ENCODE measurements at places on chromosomes 6 and 20.

DNA sequence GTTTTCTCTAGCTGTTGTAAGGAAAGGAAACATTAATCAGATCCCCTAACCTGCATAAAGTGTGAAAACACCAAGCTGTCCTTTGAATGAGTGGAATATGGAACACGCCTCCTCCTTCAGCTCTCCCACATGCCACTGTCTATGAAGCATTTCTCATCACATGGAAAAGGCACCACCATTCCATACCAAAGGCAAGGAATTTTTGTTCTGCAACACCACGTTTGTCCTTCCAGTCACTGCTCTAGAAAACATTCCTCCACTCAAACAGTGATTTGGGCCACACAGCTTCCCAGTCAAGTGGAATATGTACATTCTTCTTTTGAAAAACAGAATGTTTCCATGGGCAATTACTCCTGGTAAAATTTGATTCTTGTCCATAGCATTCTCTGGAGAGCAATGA, 120.1 kb downstream of the OPRM1 start:
- DNase-seq: no peak

DNA sequence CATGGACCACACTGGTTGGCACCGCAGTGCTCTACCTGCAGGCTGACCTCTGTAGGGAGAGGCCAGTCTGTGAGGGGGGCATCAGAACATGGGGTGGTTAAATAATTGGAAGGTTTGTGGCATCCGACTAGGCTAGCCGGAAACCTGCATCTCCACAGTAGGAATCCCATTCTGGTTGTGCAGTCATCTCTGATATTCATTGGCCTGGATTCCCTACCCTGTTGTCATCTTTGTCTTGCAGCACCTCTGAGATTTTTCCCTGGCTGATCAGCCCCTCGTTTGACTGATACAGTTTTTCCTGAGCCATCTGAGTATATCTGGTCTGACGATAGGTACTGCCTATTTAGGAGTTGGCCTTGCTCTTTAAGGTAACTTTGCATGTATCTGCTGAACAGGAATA, 259.4 kb downstream of the TMEM242 start:
- DNase-seq: no peak

DNA sequence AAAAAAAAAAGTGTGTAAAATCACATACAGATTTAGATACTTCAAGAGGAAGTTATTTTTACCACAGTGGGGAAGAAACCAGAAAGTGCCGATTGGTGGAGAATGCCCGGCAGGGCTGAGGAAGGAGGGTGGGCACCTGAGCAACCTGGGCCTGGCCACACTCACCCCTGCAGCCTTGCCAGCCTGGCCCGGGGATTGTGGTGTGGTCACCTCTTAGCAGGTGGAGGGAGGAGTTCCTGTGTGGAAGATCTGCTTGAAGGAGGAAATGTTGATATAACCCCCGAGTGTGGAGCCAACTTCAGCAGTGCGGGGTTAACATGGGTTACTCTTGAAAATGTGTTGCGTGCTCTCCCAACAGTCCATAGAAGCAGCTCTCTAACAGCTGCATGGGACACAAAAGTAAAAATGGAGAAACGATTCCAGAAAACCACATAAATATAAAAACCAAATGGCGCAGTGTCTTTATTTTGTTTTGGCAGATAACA, 14.7 kb downstream of the UST start:
- DNase-seq: no peak

DNA sequence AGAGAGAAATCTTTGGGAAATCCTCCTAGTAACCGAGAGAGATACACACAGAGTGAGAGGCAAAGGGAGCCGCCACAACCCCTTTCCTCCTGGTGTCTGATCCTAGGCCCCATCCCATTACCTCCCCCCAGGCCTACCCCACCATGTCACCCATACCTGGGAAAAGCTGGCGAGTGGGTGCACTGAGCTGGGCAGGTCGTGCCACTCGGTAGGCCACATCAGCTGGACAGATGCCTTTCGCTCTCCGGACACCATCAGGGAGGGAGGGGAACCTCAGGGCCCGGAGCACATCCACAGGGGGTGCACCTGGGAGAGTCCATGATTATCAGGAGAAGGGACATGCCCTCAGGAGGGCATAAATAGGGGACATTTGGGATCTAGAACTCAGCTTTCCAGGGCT, 3.1 kb downstream of the COL11A2 start:
- DNase-seq: no peak

DNA sequence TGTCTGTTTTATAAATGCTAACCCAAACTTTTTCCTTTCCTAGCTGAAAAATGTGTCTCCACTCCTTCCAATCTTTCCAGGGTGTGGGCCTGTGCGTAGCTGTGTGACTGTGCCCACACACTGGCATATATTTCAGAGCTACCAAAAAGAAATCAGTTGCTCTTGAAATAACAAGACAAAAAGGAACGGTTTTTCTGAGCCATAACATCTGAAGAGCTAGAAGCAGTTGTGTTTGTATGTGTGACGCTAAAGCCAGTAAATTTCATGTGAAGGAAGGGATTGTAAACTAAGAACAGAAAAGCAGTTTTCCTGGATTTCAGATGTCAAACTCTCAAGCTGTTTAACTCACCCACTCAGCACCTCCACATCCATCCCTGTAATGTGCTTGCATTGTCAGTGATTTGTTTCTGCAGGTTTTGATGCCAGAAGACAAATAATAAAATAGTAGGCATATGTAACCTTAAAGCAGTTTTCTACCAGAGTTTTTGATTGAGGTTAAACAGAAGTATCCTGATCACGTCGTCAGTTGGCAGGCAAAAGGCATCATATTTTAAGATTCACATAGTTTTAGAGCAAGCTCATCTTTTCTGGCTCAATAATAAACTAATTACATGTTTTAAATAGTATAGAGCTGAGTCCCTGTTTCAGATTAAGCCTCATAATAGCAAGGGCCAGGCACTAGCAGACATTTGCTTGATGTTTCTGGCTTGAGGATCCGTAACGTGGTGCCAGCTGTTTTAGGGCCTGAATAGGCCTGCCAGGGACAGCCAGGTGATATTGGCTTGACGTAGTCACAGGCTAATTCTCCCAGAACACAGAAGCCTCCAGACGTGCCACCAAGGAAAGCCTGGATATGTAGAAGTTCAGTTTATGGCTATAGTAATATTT, 90.9 kb downstream of the FOXO3 start:
- DNase-seq: no peak

- no peak for DNase-seq
Measured at GRCh38 chr6:45454008-45454911, 76.5 kb upstream of the SUPT3H start.

GRCh38 chr6:165096868-165097267, 212.5 kb downstream of the C6orf118 start:
- no peak for DNase-seq

GRCh38 chr20:32056708-32057483, 4.9 kb downstream of the HCK start:
- no peak for DNase-seq

DNA sequence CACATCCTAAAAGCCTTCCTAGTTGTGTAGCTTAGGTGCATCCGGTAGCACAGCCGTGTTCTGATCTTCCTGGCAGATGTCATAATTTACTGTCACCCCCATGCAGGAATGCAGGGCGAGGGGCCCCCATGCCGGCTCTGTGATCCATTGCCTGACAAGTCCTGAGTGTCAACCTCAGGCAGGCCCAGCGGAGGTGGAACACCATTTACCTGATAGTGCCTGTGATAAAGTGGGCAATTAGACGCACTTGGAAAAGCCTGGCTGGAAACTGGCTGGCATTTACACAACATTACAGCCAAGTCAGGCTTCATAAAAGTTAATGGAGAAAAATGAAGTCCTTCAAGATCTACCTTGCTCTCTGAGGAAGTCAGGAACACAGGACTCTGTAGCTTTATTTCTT, 521.4 kb upstream of the JAG1 start:
- no peak for DNase-seq

GRCh38 chr6:150377211-150377781, 8.5 kb downstream of the IYD start:
- DNase-seq: no peak

- no peak for DNase-seq
Measured at GRCh38 chr6:50952092-50952907, 133.6 kb downstream of the TFAP2B start.

DNA sequence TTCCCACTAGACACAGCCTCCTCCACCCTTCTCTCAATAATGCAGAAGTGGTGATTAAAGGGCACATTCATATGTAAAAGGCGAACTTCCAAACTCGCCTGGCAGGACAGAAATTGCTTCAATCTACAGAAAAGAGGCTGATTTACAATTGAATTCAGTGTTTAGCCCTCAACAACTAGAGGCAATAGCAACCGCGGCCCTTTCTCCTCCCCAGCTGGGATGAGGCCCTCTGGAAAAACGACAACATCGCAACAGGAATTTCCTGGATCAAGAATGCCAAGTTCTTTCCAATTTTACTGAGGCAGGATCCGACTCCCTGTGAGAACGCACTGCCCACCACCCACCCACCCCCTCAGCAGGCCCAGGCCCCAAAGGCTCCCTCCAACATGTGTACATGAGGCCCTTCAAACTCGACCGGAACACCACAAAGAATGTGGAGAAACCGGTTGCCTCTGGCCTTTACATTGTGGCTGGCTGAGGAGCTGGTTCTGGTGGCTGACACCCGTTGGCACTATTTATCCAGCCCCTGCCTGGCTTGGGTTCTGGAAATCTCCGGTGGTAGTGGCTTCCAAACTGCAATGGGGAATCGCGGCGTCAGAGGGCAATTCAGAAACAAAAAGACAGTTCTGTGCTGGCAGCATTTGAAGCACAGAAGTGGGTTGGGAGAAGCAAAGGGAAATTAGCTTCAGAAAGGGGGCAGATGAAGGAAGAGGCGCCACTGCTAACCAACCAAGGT, 36.8 kb downstream of the ZMYND8 start:
- no peak for DNase-seq

All from esophagus squamous epithelium (tissue), 5 donors.